A172 (cell line): ENCODE measurements at places on chromosomes 4 and X.

GRCh38 chr4:81594490-81595159 lies 122.9 kb upstream of the RASGEF1B start:
- DNase-seq = no peak

GRCh38 chr4:152988721-152989553 lies 52.8 kb downstream of the FHDC1 start:
- no peak for DNase-seq

DNA sequence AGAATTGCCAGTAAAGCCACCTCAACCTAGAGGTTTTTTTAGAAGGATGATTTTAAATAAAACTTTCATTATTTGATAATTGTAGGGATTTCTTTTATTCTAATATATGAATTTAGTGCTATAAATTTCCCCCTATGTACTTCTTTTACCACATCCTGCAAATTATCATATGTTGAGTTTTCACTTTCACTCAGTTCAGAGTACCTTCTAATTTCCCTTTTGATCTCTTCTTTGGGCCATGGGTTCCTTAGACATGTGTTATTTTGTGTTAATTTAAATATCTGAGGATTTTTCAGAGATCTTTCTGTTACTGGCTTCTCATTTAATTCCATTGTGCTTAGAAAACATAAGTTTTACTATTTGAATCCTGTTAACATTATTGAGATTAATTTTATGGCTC lies 6.1 kb downstream of the BEX2 start:
- no peak for DNase-seq

DNA sequence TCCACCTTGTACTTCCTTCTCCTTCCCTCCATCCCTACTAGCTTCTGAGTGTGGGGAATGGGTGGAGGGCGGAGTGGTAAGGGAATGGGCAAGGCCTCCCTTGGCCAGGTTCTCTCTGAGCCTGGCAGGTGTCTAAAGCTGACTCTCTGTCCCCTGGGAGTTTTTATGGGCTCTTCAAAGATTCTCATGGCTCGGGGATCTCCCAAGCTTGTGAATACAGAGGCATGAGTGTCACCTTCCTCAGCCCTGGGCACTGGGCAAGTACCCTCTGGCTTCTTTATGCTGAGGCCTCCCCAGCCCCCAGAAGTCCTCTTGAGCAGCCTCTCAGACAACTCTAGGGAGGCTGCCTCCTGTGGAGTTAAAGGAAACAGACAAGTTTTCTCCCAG lies 32.5 kb upstream of the DDX3X start:
- no peak for DNase-seq

- no peak for DNase-seq
Observed at GRCh38 chr4:101870874-101871273, 80.3 kb downstream of the BANK1 start.

GRCh38 chr4:94342694-94343093 lies at the start of gene HPGDS:
Gene HPGDS, minus strand, starts transcription at chr4:94342836. Its CDS starts 8,207 bp downstream, at chr4:94334629.
- DNase-seq = no peak

- no peak for DNase-seq
Observed at GRCh38 chr4:186201535-186202230, 10.3 kb downstream of the CYP4V2 start.

DNA sequence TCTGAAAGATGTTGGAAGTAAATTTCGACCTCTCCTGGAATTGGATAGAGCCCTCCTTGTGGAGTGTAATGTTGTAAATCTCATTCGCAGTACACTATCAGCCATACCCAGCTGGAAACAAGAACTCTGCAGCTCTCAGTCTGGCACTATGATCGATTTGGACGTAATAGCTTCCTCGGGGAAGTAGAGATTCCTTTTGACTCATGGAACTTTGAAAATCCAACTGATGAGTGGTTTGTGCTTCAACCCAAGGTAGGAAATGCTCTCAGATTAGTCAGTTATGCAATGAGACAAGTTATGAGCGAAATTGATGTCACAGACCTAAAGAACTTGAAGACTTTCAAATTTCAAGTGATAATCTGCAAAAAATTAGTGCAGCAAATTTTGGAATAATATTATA lies 103.9 kb downstream of the SYTL5 start:
- DNase-seq = no peak

DNA sequence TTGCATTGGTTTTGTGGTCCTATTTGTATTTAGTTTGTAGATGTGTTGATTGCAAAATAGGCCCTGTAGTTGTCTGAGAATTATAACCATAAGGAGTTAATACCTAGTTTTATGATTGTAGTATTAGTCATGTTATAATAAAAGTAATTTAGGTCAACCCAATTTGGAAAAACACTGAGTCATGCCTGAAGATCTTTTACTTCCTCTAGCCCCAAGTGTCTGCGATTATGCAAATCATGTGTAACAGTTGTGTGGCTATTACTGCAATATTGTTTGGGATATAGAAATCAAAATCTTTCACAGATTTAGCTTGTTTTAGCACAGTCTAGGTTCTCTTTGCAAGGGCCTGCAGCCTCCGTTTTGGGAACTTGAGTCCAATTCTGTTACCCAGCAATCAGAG lies 12.6 kb downstream of the SRD5A3 start:
- peak; percentile 75 for DNase-seq

- no peak for DNase-seq
Observed at GRCh38 chrX:40008791-40009461, 88.8 kb downstream of the BCOR start.

- no peak for DNase-seq
Observed at GRCh38 chrX:68648960-68649359, 1.5 kb downstream of the STARD8 start.

DNA sequence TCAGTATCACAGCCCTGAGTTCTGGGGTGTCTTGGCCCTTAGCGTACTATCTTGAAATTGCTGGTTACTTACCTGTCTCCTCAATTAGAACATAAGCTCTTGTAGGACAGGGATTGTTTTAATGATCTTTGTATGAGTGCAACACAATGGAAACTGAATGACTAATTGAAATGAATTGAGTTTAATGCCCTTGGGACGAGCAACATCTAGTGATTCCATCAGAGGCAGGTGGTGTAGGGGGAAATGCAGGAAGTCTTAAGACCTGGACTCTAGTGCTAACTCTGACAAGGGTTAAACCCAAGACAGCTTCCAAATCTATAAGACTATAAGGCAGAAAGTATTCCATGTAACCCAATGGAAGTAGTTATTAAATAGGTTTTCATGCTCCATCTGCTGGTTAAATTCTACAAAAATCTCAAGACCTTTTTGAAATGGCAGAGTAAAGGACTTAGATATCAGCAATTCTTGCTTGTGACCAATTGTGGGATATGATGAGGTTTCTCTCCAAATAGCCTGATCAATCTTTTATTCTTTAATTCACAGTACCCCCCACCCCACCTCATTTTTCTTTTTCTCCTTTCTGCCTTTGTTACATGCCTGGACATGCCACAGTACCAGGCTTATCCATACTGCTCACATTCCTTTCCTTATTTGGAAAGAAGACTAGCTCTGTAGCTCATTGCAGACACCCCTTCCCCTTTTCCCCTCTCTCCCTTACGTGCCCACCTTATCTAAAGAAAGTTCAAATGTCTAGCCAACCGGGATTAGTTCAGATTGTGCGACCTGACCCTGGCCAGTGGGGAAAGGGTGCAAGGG lies 340.8 kb downstream of the PAPSS1 start:
- DNase-seq = peak; percentile 13

DNA sequence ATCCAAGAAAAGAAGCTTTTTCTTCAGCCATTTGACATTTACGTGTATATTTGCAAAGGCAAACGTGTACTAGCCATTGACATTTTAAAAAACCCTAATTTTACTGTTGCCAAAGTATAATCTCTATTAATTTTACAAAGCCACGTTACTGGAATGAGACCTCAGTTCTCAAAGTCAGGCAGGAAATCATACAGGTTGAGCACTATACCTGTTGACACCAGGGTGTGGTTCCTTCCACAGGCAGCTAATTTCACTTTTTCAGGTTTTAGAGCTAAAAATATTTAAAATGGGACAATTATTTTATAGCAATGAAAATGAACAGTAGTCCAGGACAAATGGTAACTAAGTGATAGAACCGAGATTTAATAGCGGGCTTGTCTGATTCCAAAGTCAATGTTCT lies 6.5 kb downstream of the RPGR start:
- DNase-seq = no peak

DNA sequence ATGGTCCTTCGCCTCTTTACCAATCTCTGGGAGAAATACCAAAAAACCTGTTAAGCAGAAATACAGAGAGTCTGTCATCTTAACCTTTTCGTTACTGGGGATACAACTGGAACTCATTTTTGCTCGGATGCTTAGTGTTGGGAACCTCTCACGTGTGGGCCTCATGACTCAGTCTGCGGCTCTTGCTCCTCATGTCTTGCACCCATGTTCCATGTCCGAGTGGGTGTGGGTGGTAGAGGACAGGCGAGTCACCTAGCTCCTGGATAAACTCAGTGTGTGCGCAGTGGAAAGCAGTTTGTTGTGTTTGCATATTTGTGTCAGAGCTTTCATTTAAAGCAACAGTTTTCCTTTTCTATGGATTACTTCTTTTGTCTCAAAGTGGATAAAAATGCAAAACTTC lies 70.6 kb downstream of the TNIP2 start:
- DNase-seq = no peak

- DNase-seq = no peak
Observed at GRCh38 chrX:129478516-129478915, 44.8 kb downstream of the SMARCA1 start.

- peak; percentile 41 for DNase-seq
Observed at GRCh38 chr4:96016634-96017299, 176.9 kb downstream of the PDHA2 start.

DNA sequence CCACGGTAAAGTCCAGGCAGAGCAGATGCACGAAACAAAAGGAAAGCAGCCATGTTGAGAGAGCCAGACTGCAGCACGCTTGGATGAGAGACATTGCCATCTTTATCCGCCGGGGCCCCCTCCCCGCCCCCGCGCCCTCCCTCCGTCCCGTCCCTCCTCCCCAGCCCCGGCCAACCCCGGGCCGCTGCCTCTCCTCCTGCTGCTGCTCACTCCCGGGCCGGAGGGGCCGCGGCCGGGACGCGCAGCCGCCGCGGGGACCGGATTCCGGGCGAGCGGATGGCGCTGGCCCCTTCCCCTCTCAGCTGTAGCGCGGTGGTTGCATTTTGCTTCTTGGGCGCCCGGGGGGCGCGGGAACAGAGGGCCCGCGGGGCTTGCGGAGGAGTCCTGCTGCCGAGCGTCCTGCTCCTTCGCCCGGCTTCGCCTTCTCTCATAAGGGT lies 542 bp downstream of the RNF150 start:
- DNase-seq = peak; percentile 6

- DNase-seq = no peak
Observed at GRCh38 chr4:159146488-159146887, 43.6 kb downstream of the RAPGEF2 start.

- DNase-seq = no peak
Observed at GRCh38 chr4:39657465-39657864, 18.8 kb upstream of the SMIM14 start.

- DNase-seq = no peak
Observed at GRCh38 chr4:22456291-22456690, 59.6 kb downstream of the ADGRA3 start.
